Midbrain (tissue), 1 donor: ENCODE measurements at places on chromosomes 1 and 21.
A peak's percentile ranks its signal among the peaks of the same experiment; 100 is the strongest.

- DNase-seq: no peak
Measured at GRCh38 chr21:16676391-16676790, 836.5 kb upstream of the CXADR start.

GRCh38 chr1:233331676-233332519, 4.4 kb downstream of the MAP3K21 start:
- DNase-seq: no peak

DNA sequence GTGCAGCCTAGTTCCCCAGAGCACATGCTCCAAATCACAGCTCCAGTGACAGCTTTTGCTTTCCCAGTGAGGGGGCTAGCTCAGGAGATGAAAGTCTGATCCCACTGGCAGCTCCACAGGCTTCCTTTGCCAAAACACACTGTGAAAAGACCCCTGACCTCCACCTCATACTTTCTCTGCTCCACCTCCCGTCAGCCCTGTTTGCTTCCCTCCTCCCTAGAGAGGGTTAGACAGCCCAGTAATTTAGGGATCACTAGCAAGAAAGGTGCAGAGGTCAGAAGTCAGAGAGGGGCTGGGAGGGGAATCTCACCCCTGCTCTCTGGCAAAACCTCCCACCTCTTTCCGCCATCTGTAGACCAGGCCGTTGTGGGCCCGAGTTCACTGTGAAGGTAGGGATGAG, 62.8 kb downstream of the PLXNA2 start:
- no peak for DNase-seq

- DNase-seq: no peak
Measured at GRCh38 chr21:44999428-44999971, 59.7 kb downstream of the SLX9 start.

GRCh38 chr1:192872010-192872409, 63.2 kb downstream of the RGS2 start:
- DNase-seq: no peak

GRCh38 chr1:225911191-225912130, 12.6 kb downstream of the PYCR2 start:
- peak; percentile 52 for DNase-seq

- DNase-seq: no peak
Measured at GRCh38 chr1:154157520-154158306, 2.8 kb upstream of the NUP210L start.

DNA sequence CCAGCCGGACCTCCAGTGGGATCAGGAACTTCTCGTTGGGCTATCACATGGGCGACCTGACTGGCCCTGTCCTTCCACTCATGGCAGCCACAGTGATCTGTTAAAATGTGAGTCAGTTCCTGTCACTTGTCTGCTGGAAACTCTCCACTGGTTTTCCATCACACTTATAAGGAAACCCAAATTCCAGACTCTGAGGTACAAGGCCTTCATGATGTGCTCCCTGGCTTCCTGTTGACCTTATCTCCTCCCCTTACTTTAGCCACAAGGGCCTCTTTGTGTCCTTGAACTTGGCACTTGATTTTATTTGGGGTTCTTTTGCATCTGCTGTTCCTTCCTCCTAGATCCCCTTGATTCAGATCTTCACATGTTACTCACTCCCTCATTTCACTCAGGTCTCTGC, 96.8 kb downstream of the TENT5C start:
- no peak for DNase-seq

GRCh38 chr1:234913771-234914170, 214.9 kb downstream of the TOMM20 start:
- no peak for DNase-seq

DNA sequence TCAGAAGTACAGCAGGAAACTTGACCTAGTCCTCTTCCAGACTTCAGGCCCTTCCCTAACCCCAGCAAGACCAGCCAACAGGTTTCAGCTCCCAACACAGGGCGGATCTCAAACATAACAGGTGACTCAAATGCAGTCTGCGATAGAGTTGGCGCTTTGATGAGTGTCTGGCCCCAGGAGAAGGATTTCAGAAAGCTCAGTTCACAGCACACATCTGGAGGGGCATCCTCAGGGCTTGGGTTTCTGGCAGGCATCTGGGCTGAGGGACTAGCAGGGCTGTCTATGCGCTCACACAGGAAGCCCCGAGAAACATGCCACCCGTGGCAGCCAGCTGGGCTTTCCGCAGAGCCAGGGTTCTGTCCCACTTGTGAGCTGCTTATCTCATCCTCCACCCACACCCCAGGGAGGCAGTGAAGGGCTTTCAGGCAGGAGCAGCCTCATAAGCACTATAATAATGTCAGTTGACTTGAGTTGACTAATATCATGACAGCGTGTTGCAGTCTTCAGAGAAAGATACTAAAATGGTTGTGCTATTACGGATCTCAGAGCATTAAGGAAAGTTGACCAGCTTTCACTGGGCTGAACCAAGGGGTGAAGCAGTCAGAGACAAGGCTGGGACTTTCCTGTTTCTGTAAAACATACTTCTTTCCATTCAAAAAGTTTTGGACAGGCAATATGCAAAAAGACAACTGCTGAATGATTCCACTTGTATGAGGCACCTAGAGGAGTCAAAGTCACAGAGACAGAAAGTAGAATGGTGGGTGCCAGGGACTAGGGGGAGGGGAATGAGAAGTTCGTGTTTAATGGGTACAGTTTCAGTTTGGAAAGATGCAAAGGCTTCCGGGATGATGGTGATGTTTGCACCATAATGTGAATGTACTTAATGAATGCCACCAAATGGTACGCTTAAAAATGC, 233.0 kb upstream of the IRF2BP2 start:
- DNase-seq: no peak

DNA sequence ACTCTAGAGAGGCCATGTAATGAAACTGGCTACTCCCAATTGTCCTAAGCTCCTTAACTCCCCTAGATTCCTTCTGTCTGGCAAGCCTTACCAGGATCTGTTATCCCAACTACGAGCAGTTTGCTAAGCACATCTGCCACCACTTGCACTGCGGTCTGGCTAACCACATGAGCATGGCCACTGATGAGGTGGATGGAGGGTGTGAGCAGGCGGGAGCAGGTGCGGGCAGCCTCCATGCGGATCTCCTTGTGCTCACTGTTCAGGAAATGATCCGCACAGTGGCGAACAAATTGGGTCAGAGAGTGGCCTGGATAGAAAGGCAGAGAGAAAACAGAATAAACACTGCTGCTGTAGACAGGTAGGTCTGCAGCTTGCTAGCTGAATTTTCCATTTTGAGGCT, 24.0 kb downstream of the MTOR start:
- no peak for DNase-seq

DNA sequence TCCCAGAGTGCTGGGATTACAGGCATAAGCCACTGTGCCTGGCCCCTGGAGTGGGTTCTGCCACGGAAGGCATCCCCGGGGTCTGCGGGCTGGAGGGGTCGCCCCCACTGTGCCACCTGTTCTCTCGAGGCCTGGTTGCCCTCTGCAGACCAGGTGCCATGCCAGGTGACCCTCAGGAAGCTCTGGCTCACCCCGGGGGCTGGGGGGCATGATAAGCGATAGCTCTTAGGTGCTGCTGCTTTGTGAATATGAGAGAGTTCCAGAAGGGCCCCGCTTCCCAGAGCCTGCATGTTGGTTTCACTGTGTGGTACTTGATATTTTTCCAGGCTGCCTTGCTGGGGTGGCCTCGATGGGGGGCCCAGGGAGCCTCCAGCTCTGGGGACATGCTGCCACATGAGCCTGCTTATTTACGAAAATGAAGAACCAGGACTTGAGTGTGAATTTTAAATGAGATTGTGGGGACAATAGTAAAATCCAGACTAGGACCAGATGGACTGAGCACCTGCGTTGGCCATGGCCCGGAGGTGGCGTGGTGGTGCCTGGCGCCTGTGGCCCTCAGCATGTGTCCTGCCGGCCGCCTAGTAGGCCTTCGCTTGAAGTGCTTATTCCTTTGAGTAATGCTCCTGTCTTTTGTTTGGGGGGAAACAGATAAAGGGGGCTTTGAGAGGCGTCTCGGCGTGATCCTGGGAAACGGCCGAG, 7.3 kb downstream of the SKI start:
- no peak for DNase-seq

- peak; percentile 26 for DNase-seq
Measured at GRCh38 chr1:89754518-89754917, 66.3 kb upstream of the LRRC8D start.

DNA sequence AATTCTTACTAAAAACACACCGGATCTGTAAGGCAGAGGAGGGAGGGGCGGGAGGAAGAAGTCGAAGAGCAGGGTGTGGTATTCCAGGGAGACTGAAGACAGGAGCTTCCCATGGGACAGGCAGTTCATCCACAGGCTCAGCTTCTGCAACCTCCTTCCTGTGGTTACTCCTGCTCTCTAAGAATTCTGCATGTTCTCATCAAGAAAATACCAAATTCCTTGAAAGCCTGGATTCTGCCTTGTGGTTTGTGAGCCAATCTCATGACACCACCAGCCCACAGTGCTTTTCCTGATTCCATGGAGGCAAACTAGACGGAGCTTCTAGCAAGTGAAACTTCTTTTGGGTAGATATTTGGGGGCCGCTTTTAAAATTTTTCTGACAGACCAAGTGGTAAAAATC, 1.1 kb upstream of the ST6GALNAC3 start:
- no peak for DNase-seq

GRCh38 chr1:174912264-174912663, 87.5 kb upstream of the CACYBP start:
- no peak for DNase-seq

DNA sequence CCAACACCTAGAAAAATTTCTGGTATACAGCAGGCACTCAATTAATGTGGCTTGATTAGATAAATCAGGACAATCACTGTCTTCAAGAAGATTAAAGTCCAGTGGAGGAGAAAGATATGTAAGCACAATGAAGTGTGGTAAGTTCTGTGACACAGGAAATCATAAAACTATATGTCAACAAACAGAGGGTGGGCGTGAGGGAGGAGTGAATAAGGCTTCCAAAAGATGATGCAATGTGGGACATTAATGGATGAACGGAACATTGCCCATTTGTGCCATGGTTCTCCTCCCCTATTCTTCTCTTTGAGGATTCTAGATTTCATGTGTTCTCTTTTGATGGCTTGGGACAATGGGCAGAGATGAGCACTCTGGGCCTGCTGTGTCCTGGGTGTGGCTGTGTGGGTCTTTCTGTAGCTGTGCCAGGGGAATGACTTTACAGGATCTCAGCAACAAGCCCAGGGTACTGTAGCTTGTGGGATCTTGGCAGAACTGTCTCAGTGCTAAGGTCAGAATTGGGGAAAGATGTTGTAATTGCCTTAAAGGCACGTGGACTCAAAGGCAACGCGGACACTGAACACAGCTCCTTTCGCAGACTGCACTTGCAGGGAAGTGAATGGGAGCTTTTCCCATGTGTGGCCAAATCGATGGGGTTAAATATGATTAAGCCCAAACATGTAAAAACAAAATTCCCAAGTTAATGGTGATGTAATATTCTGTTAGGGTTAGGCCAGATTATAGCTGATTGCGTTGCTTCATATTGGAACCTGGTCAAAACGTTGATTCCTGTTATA, 366.9 kb downstream of the TGFB2 start:
- DNase-seq: no peak
